ENCODE measurements at places on chromosomes 1 and 21.

DNA sequence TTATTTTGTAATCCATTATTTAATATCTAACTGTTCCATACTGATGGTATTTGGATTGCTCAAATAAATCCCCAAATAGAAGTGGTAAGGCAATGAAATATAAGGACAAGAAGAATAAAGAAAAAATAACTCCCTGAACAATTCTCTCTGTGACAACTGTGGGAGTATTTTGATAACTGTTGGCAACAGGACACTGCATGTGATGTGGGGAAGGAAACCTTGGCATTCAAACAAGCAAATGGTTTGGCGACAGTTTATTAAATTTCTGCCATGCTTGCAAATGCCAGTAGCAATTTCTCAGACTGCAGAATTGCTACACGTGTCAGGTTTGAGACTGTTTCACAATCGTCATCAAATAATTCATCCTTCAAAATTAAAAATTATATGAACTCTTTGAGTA is 8.6 kb upstream of the MRPL39 start:
- no peak for DNase-seq

DNA sequence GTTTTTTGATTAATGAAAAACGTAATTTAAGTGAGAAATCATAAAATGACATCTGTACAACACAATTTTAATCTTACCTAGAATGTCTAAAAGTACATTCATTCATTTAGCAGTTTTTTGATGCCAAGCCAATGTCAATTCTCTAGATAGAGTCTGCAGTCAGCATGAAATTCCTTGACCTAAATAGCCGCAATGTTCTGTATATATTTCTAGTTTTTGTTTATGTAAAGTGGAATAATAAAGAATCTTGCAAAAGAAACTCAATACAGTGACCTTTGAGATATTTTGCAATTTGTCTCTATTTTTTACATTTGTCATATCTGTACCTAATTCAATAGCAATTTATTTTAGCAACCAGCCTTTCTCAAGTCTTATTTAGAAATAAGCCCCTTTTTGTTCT is 176.0 kb downstream of the ATP6V1G3 start:
- no peak for DNase-seq

- no peak for DNase-seq
Observed at GRCh38 chr1:206739411-206740076, 31.0 kb upstream of the IL19 start.

DNA sequence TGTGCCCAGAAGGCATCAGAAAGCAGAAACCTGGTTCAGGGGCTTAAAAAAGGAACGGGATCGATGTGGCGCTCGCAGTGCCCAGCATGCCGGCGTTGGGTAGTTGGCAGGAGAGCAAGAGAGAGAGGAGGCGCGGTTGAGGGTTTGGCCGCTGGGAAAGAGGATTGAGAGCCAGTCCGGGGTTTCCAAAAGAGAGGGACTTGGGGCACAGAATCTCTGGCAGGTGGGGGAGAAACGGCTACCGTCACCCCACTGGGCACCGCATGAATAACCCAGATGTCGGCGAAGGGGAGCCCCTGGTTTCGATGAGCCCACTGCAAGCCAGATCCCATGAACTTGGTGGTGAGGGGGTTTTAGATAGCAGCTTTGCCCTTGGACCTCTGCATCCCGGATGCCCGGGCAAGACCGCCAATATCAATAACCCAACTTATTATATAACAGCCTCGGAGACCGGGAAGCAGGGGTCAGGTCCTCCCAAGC is 60.4 kb upstream of the ACOT11 start:
- DNase-seq, result no peak

DNA sequence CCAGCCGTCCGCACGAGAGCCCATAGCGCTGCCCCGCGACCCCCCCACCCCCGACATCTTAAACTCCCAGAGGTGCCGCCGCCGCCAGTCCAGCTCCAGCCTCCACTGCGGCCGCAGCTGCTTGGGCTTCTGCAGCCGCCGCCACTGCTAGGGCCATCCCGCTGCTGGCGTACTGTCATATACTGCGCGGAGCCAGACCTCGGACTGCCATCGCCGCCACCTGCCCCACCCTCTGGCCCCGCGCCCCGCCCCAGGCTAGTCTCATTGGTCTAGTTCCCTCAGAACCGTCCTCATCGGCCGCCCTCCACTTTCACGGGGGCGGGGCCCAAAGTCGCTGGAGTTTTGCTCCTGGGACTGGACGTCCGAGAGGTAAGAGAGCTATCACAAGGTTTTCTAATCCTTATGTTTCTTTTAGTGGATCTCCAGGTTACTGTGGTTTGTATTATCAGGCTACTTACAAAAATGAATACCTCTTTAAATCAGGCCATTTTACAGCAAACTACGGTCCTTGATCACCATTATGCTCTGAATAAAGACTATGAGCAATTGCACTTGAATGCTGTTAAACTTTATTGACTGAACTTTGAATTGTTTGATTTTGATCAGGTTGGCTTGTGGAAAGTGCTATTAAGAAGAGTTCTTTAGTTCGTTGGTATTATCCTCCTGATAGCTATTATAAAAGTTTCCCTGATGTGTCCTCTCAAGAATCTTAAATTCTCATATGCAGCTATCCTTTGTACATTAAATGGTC is 2.8 kb upstream of the CD1D start:
- no peak for DNase-seq

DNA sequence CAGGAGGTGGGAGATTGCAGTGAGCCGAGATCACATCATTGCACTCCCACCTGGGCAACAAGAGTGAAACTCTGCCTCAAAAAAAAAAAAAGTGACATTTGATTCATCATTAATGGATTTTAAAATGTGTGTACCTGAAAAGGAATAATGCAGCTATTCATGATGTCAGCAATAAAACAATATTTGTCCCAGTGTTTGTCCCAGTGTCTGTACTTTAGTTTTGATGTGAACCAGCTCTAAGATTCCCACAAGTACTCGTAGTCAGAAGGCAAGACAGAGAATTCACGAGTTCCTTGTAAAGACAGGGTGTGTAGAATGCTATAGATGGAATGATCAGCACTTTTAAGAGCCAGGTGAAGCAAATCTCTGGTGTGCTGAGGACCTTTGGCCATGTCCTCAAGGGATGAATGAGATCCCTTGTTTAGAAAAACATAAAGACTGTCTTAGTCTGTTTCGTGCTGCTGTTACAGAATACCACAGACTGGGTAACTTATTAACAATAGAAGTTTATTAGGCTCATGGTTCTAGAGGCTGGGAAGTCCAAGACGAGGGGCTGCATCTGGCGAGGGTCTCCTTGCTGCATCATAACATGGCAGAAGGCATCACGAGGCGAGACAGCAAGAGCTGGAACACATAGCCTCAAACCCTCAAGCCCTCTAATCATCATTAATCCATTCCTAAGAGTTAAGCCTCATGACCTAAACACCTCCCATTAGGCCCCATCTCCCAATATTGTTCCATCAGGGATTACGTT is 12.0 kb upstream of the TMPRSS2 start:
- DNase-seq, result no peak

- no peak for DNase-seq
Observed at GRCh38 chr1:230542054-230542453, 100.2 kb upstream of the COG2 start.

- DNase-seq, result no peak
Observed at GRCh38 chr1:185534801-185535200, 199.4 kb upstream of the HMCN1 start.

DNA sequence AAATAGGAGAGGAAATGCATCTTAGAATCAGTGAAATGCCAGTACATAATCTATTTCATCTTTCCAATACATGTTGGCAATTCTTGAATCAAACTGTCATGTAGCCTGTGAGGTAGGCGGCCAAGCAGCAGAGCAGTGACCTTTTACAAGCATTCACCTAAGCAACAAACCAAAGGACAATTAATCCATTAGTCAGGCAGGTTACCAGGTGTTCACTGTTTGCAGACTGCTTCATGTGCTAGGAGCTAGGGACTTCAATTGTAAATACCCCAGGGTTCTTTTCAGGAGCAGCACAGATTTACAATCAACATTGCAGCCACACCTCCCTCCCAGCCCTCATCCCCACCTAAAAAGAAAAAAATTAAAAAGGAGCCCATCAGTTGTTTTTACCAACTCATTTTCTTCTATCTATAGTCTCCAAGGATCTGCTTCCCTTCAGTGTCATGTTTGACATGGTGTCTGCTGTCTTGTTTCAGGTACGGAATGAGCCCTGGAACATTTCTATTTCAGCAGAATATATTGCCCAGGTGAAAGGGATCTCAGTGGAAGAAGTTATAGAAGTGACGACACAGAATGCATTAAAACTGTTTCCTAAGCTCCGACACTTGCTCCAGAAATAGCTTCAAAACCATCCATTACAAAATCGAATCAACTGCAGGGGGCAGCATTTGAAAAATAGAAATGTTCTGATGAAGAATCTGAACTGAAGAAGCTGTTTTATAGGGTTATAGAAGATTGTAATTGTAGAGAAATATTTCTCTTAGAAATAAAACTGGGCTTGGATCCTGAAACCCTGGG is 23.0 kb downstream of the TATDN3 start:
- no peak for DNase-seq

- no peak for DNase-seq
Observed at GRCh38 chr1:175313672-175314225, 121.2 kb upstream of the KIAA0040 start.

GRCh38 chr1:39574646-39575045 is 1.9 kb downstream of the PABPC4 start:
- no peak for DNase-seq

- DNase-seq, result peak; percentile 59
Observed at GRCh38 chr1:11802973-11803885, 2.5 kb downstream of the MTHFR start.

- no peak for DNase-seq
Observed at GRCh38 chr1:177209357-177209756, 38.6 kb downstream of the BRINP2 start.

DNA sequence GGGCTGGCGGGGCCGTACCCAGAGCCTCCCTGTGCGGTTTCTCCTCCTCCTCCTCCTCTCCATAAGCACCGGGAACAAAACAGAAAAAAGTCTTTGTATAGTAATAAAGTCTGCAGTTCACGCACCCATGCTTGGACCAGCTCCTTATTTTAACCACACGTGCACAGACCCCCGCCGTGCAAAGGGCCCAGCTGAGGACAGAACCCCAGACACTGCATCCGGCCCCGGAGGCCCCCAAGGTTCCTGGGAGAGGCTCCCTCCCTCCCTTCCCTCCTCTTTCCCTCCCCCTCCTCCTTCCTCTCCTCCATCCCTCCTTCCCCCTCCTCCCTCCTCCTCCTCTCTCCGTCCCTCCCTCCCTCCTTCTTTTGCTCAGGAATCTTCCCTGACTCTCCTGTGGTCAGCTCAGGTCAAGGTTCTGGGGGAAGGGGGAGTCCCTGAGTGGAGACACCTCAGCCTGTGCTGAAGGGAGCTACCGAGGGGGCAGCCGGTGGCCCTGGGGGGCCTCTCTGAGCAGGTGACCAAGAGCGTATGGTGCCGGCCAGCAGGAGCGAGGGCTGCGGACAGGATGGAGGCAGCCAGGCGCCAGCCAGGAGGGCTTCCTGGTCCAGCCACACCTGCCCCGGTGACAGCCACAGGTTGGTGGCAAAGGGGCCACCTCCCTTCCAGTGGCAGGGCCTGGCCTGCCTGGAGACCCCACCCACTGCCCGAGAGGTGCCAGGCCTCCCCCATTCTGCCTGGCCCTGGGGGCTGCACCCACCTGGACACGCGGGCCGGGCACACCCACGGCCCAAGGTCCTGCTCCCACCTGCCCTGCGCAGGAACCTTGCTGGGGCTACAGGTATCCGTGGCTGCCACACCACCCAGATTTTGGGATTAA is 3.2 kb upstream of the TTLL10 start:
- no peak for DNase-seq

GRCh38 chr1:208047476-208047934 is 136.6 kb upstream of the CD34 start:
- DNase-seq, result no peak

DNA sequence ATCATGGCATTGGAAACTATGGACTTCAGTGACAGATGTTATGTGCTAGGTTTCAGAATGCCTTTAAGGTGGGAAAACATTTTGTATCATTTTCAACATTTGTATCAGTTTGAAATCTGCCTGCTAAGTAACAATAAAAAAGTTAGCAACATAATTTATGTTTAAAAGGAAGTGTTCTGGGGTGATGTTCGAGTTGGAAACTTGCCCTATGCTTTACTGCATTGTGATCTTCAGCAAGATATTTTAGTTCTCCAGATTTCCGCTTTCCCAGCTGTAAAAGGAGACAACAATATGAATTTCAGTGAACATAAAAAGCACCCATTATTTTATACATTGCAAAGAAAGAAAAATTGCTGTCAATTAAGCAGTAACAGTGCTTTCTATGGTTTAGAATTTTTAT is 187.4 kb downstream of the DISC1 start:
- no peak for DNase-seq

DNA sequence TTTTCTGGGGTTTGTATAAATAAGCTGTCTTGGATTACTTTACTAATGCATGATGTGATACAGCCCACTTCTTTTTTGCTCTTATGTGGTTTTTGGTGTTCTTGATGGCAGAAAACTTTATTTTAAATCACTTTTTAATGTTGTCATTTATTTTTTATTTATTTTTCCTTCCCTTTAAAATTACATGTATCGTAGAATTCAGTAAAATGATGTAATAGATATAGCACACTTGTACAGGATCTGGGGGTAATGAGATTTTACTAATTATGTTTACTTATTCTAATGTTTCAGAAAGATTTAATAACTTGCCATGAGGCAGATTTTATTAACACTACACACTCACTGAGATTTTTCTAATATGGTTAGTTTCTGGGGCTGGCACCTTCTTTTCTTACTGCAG is 701 bp upstream of the B3GALT2 start:
- DNase-seq, result no peak

DNA sequence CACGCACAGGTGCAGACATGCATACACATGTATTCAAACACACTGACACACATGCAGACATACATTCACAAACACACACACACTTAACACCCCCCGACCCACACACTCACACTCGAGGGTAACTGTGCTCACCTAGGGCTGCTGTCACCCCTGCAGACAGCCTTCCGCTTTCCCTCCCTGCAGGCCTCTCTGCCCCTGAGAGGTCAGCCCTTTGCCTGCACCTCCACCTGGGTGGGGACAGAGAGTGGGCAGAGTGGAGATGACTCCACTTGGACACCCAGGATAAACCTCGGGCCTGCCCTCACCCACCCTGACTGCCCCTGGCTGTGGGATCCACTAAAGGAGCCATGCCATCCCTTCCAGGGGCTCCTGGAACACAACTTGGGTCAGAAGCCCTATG is 264.3 kb downstream of the PTPRU start:
- DNase-seq, result no peak

- DNase-seq, result no peak
Observed at GRCh38 chr21:42829954-42830353, 49.4 kb downstream of the WDR4 start.

- no peak for DNase-seq
Observed at GRCh38 chr1:201653233-201653632, 114.3 kb downstream of the NAV1 start.

GRCh38 chr1:200242110-200243041 is 167.5 kb downstream of the ZNF281 start:
- no peak for DNase-seq

- DNase-seq, result no peak
Observed at GRCh38 chr1:110240476-110241210, 30.5 kb downstream of the KCNC4 start.

- DNase-seq, result no peak
Observed at GRCh38 chr1:188062456-188062855, 1233.7 kb downstream of the PLA2G4A start.
